ENCODE measurements at places on chromosomes 2 and 18. TPM values are rescaled to one million over a fixed set of nuclear protein-coding genes. Genes with fewer than 3 reads are reported as not detected.
A peak's percentile ranks its signal among the peaks of the same experiment; 100 is the strongest.

GRCh38 chr18:10928772-10929373 lies 220.5 kb downstream of the PIEZO2 start:
- no peak for DNase-seq

INO80D gene
- total RNA-seq = 16.4 TPM

SPR gene
- 13.9 TPM for total RNA-seq

TMEM247 gene
- total RNA-seq = not detected

DNA sequence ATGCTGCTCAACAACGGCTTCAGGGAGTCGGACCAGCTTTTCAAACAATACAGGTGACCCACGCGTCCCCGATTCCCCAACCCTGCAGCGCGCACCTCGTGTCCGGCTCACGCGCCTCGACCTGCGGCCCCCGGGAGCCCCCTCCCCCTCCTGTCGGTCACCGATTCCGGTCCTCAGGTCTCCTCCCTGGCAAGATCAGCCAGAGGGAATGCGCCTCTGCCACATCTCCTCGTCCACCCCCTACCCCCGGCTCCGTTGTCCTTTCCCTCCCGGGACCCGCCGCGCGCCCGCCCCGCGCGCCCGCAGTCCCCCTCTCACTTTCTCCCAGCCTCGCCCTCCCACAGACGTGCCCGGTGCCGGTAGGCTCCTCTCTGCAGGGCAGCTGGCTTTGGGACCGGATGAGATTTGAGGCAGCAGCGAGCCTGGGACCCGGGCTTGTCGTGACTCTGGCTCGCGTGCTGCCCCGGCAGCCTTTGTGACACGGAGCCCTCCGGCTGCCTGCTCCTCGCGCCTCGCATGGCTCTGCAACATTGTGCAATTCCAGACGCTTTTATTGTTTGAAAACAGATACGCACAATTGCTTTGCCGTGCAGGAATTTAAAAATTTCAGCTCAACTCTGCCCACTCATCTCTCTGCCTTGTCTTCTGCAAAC lies 558 bp downstream of the TTC39C start:
- DNase-seq = peak; percentile 63

DNA sequence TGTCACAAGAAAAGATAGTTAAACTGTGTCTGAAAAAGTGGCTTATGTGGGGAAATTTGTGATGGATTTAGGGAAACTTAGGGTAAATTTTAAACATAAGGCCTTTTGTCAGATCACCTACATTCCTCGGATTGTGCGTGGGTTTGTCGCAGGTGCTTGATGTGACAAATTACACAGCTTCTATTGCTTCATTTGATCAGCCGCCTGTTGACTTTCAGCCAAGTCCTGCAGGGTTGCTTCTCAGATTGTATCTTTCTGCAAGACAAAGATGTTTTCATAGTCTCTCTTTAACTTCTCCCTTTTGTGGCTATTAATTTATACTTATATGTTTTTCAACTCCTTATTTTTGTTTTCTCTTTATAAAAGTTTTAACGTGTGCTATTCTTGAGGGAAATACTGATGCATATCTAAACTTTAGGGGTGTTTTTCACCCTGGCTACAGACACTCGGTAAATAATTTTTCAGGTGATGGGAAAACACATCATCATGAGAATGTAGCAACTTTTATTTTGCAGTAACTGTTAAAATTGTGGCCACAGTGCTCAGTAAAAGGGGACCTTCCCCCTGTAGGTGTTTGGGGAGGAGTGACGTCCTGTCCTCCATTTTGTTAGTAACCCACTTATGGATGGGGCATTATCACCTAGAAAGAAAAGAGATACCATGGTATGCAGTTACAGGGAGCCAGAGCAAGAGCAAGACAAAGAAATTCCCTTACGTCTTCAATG lies 31.4 kb downstream of the GALM start:
- DNase-seq = no peak

GRCh38 chr2:69553991-69554390 lies 89.5 kb downstream of the AAK1 start:
- DNase-seq = no peak

- no peak for DNase-seq
Observed at GRCh38 chr18:58937887-58938267, 73.2 kb downstream of the ZNF532 start.

Measured in activated naive CD8-positive, alpha-beta T cell treated with anti-CD3 and anti-CD28 coated beads for 36 hours (primary cell).